ENCODE measurements at places on chromosomes 2 and 18. TPM values are rescaled to one million over a fixed set of nuclear protein-coding genes. Genes with fewer than 3 reads are reported as not detected.
A peak's percentile ranks its signal among the peaks of the same experiment; 100 is the strongest.

Gene FAHD2A
- 34.0 TPM for total RNA-seq

Gene C2orf68
- total RNA-seq, result 47.5 TPM

Gene RUFY4
- total RNA-seq, result not detected

Gene NTSR2
- not detected for total RNA-seq

Gene SNORC
- total RNA-seq, result 5.6 TPM

Gene FHOD3
- total RNA-seq, result 0.67 TPM

Gene DUSP19
- 2.4 TPM for total RNA-seq

DNA sequence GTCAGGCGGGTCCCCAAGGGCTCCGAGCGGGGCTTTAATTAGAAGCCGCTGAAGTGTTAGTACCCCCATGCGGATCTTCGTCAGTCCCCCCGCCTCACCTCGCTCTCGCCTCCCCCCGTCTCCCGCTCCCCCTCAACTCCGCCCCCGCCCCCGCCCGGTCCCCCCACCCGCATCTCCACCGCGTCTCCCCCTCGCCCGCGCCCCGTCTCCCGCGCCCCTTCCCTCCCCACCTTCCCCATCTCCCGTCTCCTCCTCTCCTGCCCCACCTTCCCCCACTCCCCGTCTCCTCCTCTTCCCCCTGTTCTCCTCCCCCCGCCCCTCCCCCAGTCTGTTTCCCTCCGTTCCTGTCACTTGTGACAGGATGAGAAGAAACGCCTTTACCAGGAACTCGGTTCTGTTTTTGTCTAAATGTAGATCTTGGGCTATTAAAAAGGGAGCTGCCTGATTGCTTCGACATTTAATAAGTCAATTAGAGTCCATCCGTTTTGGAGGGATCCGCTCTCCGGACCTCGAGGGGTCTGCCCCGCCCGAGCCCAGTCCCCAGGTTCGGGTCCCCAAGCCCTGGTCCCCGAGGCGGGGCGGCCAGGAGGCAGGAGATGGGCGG, 969 bp upstream of the ALKAL2 start:
- no peaks in the 10 kb centered on the region for H3K4me1 ChIP-seq
- H3K36me3 ChIP-seq, result no peaks in the 10 kb centered on the region
- H3K27ac ChIP-seq, result no peak overlapping the region
- no peak overlapping the region for H3K4me3 ChIP-seq
- peaks cover 2% of the 10 kb centered on the region for H3K27me3 ChIP-seq
- no peak for DNase-seq

- H3K27ac ChIP-seq, result no peak overlapping the region
- DNase-seq, result no peak
- no peaks in the 10 kb centered on the region for H3K4me1 ChIP-seq
These were observed 784.1 kb upstream of the CDH7 start for GRCh38 chr18:64966667-64967066.

GRCh38 chr2:144679942-144680341, 160.0 kb upstream of the ZEB2 start:
- no peaks in the 10 kb centered on the region for H3K36me3 ChIP-seq
- no peak overlapping the region for H3K27ac ChIP-seq
- H3K4me1 ChIP-seq, result no peaks in the 10 kb centered on the region
- no peaks in the 10 kb centered on the region for H3K27me3 ChIP-seq

DNA sequence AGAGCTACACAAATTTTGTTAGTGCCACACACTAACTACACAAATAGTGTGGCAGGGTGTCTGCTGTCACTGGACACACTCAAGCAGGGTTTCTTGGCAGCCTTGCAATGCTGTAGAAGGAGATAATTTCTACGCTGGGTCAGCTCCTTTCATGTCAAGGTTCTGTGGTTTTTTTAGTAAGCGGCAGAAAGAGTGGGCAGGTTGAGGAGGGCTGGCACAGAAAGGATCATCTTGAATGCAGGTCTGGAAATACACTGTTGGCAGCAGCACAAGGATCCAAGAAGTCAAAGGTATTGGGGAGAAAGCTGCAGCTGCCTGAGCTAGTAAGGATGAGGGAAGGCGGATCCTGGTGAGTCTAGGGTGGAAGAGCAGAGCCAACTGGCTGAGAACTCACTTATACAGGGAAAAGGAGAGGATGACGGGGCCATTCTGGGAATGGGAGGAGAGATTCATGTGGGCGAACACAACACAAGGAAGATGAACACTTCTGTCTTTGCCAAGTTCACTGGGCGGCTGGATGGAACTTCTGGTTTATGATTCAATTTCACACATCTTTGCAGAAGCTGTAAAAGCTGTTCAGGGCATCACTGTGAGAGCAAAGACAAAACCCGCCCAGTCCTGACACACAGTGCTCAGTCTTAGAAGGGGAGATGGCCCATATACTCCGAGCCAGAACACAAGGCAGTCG, 16.9 kb upstream of the CYRIA start:
- DNase-seq, result no peak
- peak overlapping the region; percentile 32 for H3K4me3 ChIP-seq
- no peaks in the 10 kb centered on the region for H3K4me1 ChIP-seq
- H3K27ac ChIP-seq, result no peak overlapping the region
- H3K27me3 ChIP-seq, result peaks cover 8% of the 10 kb centered on the region

DNA sequence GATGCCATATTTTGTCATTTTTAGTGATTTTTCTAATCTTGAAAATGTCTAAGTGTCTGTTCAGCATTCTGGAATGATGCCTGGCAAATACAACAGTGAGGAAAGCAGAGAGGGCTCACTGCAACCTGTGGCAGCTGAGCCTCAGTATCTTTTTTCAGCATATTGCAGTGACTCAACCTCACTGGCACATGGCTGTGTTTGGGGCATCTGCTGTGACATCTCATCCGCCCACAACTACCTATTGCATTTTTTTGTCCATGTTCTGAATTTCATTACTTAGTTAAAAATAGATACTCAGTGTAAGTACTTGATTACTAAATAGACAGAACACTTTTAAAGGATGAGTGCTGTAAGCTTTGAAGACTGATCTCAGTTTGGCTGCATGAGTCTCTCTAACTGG, 10.7 kb downstream of the BABAM2 start:
- no peaks in the 10 kb centered on the region for H3K36me3 ChIP-seq
- H3K27me3 ChIP-seq, result no peaks in the 10 kb centered on the region

GRCh38 chr2:88059979-88060906, 4.7 kb upstream of the KRCC1 start:
- H3K27ac ChIP-seq, result no peak overlapping the region
- no peaks in the 10 kb centered on the region for H3K36me3 ChIP-seq
- peaks cover 29% of the 10 kb centered on the region for H3K4me1 ChIP-seq
- H3K27me3 ChIP-seq, result peaks cover 7% of the 10 kb centered on the region
- no peak for DNase-seq

- peaks cover 3% of the 10 kb centered on the region for H3K36me3 ChIP-seq
- no peak overlapping the region for H3K4me3 ChIP-seq
- no peak overlapping the region for H3K27ac ChIP-seq
- no peak for DNase-seq
- no peaks in the 10 kb centered on the region for H3K4me1 ChIP-seq
- no peaks in the 10 kb centered on the region for H3K27me3 ChIP-seq
These were observed 271.3 kb downstream of the CYRIA start for GRCh38 chr2:16394072-16394985.

- no peaks in the 10 kb centered on the region for H3K27me3 ChIP-seq
- peaks cover 30% of the 10 kb centered on the region for H3K4me1 ChIP-seq
- H3K4me3 ChIP-seq, result no peak overlapping the region
- DNase-seq, result no peak
These were observed 73.4 kb upstream of the CD226 start for GRCh38 chr18:70021043-70021442.

GRCh38 chr2:20225294-20226151, 593 bp upstream of the SDC1 start:
- peaks cover 10% of the 10 kb centered on the region for H3K27me3 ChIP-seq
- no peaks in the 10 kb centered on the region for H3K4me1 ChIP-seq
- H3K36me3 ChIP-seq, result no peaks in the 10 kb centered on the region
- no peak overlapping the region for H3K27ac ChIP-seq

GRCh38 chr2:206260188-206261012, 14.1 kb upstream of the ZDBF2 start:
- peaks cover 11% of the 10 kb centered on the region for H3K4me1 ChIP-seq
- DNase-seq, result peak; percentile 9
- H3K36me3 ChIP-seq, result no peaks in the 10 kb centered on the region
- H3K27me3 ChIP-seq, result peaks cover 3% of the 10 kb centered on the region
- no peak overlapping the region for H3K4me3 ChIP-seq
- no peak overlapping the region for H3K27ac ChIP-seq

DNA sequence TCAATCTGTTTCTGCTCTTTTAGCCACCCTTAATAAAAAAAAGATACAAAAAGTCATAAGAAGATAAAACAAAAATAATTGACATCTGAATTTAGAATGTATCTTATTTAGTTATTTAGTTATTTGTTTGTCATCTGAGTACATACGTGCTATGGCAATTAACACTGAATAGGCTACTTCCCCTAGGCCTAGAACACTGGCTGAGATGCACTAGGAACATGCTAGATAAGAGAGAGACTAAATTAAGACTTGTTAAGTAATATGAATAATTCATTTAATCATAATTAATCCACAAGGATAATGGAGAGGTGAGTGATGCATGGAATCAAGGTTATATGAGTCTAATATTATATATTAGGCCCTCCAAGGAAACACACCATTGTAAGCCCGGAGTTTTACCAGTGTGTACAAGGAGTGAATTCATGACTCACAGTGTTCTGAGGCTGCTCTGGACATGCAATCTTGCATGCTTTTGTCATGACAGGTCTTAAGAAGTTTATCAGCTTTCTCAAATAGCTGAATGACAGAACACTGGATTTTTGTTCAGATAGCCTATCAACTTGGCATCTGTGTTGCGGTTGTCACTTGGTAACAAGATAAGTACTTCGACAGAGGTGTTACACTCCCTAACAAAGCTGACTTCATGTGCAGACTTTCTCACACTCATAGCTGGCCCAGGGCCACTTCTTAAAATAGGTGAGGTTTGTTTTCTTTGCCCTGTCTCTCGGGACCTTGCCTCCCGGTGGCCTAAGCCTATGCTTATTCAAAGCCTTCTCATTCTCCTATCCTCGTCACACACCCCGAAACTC, 5.0 kb upstream of the SERPINB2 start:
- H3K36me3 ChIP-seq, result no peaks in the 10 kb centered on the region
- DNase-seq, result no peak
- no peaks in the 10 kb centered on the region for H3K27me3 ChIP-seq
- no peak overlapping the region for H3K4me3 ChIP-seq
- peaks cover 5% of the 10 kb centered on the region for H3K4me1 ChIP-seq

- no peak overlapping the region for H3K4me3 ChIP-seq
- DNase-seq, result no peak
- H3K27ac ChIP-seq, result no peak overlapping the region
- H3K36me3 ChIP-seq, result peaks cover 7% of the 10 kb centered on the region
These were observed 144.0 kb downstream of the TNS1 start for GRCh38 chr2:217858519-217859491.

- no peaks in the 10 kb centered on the region for H3K36me3 ChIP-seq
- H3K4me3 ChIP-seq, result no peak overlapping the region
- H3K4me1 ChIP-seq, result peaks cover 3% of the 10 kb centered on the region
- no peak overlapping the region for H3K27ac ChIP-seq
- DNase-seq, result no peak
These were observed 34.5 kb upstream of the RAB31 start for GRCh38 chr18:9673296-9674251.

DNA sequence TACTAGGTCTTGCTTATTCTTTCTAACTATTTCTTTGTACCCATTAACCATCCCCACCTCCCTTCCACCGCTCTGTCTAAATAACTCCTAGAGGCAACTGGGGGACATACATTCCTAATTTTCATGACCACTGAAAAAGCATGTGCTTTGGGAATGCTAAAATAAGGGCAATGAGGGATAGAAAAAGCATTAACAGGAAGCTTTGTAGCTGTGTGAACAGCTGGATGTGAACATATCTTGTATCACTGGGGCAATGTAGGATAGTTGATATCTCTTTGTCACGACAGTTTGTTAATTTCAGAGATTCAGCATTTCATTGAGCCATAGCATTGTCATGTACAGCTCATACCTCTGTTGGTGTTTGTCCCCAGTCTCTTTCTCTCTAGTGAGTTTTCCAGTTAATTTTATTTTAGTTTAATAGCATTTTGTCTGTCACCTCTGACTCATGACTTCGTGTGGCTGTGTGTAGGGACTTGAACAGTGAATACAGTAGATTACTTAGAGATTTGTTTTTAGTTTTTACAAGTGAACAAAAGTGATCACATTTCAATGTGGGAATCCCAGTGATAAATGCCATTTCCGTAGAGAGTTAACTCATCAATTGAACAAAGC, 230.3 kb upstream of the NRP2 start:
- H3K27me3 ChIP-seq, result no peaks in the 10 kb centered on the region
- DNase-seq, result no peak
- H3K36me3 ChIP-seq, result no peaks in the 10 kb centered on the region
- no peaks in the 10 kb centered on the region for H3K4me1 ChIP-seq
- H3K4me3 ChIP-seq, result no peak overlapping the region
- no peak overlapping the region for H3K27ac ChIP-seq

DNA sequence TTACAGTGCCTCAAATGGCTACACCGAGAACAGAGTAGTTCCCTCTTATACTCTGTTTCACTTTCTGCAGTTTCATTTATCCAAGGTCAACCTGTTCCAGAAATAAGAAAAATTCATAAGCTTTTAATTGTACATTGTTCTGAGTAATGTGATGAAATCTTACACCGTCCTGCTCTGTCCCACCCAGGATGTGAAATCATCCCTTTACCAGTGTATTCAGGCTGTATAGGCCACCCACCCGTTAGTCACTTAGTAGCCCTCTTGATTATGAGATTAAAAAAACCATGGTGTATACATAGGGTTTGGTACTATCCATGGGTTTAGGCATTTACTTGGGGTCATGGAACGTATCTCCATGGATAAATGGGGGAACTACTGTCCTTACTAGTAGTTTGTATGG, 29.8 kb downstream of the STARD6 start:
- no peak overlapping the region for H3K4me3 ChIP-seq
- H3K27me3 ChIP-seq, result no peaks in the 10 kb centered on the region
- H3K27ac ChIP-seq, result no peak overlapping the region

GRCh38 chr2:231397011-231397927, 1.8 kb downstream of the B3GNT7 start:
- H3K4me3 ChIP-seq, result peak overlapping the region; percentile 28
- peaks cover 3% of the 10 kb centered on the region for H3K4me1 ChIP-seq
- no peaks in the 10 kb centered on the region for H3K36me3 ChIP-seq
- no peak for DNase-seq
- peak overlapping the region; percentile 25 for H3K27ac ChIP-seq
- peaks cover 7% of the 10 kb centered on the region for H3K27me3 ChIP-seq

DNA sequence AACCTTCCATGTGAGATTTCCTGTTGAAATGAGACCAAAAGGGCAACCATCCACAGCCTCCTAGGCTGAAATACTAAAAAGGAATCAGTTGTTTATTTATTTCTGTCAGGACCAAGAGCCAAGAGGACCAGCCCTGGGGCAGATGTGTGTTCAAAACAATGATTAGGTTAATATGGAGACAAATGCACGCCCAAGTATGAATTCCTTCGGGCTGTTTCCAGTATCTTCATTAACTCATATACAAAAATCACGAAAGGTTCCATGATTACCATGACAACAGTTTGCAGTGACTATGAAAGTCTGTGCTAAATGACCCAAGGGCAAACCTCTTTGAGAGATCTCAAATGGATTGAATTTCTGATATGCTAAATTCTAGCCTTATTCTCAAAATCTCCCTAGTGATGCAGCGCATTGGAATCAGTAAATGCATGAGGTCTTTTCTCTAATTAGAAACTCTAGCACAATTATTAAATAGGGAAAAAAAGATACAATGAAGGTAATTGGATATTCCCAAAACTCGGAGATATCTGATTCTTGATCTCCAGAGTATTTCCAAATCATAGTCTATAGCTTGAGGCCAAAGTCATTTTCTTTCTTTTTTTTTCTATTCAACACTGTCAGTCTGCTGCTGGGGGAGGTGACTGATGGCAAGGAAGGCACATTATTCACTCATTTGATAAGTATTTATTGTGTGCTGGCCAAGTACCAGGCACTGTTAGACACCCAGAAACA, 35.6 kb downstream of the VIT start:
- H3K4me3 ChIP-seq, result no peak overlapping the region
- H3K27ac ChIP-seq, result no peak overlapping the region
- H3K36me3 ChIP-seq, result peaks cover 4% of the 10 kb centered on the region
- no peak for DNase-seq
- peaks cover 5% of the 10 kb centered on the region for H3K4me1 ChIP-seq
- H3K27me3 ChIP-seq, result no peaks in the 10 kb centered on the region
